ENCODE measurements at places on chromosomes 4 and X.
A peak's percentile ranks its signal among the peaks of the same experiment; 100 is the strongest.

- no peak for DNase-seq
Measured at GRCh38 chr4:185576314-185576961, 41.1 kb upstream of the PDLIM3 start.

DNA sequence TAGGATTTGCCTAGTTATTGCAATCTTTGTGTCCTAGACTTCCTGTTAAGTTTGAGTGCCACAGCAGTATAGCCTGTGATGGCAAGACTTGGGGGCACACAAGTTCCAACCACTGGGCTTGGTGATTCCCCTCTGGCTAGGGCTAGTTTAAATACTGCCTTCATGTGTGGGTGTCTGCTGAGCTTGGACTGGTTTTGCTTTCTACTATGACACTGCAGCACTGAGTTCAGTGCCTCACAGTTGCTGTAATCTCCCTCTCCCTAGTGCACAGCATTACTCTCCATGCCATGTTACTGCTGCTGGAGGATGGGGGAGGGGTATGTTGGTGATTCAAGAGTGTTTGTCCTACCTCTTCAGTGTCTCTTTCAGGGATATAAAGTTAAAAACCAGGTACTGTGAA lies 379.6 kb downstream of the IL15 start:
- DNase-seq: no peak

DNA sequence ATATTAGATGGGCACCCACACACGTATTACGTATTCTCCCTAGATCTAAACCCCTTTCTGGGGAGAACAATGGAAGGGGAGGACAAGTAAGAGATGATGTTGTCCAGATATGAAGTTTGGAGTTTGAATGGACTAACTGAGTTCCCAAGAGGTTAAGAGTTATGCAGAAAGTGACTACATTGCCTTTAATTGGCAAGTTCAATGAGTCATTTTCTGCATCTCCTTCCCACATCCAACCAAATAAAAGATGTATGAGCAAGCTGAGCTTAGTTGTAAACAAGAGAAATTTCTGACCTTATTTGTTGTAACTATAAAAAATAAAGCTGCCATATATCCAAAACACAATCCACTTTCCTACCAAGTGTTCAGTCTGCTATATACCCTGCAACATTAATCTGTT lies 50.5 kb downstream of the TIGD2 start:
- no peak for DNase-seq

DNA sequence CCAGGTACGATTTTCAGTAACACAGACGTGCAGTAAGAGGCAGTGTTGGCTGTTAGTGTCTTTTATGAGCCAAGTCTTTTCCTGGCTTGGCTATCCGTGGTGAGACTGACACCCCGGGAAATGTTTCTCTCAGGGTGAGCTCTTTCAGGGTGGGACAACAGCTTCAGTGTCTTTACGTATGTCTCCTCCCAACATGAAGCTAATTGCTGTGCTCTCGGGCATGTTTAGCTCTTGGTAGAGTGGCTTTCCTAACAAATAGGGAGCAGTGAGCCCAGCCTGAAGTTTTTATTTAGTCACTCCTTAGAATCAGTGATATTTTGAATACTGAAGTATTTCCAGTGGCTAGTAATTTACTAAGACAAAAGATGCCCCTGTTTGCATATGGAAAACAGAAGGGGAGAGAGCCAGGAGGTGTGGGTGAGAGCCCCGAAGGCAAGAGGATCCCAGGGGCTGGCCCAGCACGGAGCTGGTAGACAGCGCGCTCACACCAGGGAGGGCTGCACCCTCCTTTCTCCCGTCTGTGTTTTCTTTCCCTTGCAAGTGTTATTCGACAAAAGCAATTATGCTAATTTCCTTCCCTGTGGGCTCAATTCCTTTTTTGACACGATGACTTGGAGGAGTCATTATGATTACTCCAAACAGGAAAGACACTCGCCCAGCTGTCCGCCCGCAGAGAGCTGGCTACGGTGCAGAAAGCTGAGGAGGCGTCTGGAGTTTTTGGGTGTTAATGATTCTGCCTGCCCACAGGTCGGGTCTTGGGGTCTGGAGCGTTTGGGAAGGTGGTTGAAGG lies 47.7 kb downstream of the PDGFRA start:
- DNase-seq: no peak

DNA sequence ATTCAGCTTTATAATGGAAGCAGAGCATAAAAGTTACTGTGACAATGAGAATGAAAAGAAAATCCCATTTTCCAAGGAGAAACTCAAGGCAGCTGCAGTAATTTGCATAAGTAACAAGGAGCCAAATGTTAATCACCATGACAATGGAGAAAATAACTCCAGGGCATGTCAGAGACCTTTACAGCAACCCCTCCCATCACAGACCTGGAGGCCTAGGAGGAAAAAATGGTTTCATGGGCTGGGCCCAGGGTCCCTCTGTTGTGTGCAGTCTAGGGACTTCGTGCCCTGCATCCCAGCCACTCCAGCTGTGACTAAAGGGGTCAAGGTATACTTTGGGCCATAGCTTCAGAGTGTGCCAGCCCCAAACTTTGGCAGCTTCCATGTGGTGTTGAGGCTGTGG lies 223.5 kb downstream of the NPFFR2 start:
- no peak for DNase-seq

GRCh38 chrX:21529771-21530170 lies 128.4 kb downstream of the KLHL34 start:
- DNase-seq: no peak

GRCh38 chr4:176422001-176422400 lies 102.2 kb downstream of the SPCS3 start:
- no peak for DNase-seq

DNA sequence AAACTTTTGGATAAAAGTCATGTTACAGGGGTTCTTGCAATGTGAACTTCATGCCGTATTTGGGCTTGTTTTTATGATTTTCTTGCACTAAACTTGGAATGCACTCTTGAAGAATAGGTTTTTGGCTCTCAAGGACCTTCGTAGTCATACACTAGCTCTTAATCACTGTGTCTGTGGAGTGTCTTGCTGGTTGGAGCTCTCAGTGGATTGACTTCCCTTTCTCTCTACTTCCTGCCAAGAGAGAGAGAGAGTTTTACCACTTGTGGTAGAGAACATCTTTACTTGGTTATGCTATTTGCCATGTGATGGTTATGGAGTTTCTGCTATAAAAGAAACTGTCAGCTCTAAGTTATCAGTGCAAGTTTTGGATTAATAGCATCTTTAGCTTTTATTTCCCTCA lies 112.4 kb downstream of the BMPR1B start:
- DNase-seq: no peak

GRCh38 chr4:144712775-144713174 lies 66.8 kb downstream of the HHIP start:
- no peak for DNase-seq

DNA sequence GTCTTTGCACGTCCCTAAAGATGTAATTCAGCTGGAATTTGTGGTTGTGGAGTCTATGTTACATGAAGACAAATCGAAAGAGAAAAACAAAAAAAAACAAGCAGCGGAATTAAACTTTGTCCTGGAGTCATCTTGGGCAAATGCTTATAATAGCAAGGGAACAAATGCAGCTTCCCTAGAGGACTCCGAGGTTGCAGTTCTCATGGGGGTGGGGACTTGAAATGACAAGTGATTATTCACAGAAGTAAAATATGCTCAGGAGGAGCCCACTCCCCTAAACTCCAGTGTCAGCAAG lies 362.4 kb downstream of the ARHGAP24 start:
- DNase-seq: no peak

- no peak for DNase-seq
Measured at GRCh38 chr4:110626532-110627153, 3.8 kb upstream of the PITX2 start.

GRCh38 chr4:21765810-21766407 lies 182.7 kb downstream of the KCNIP4 start:
- DNase-seq: peak; percentile 59

Data from T1000 (cell line).